ENCODE measurements at places on chromosomes 5 and 9. TPM values are rescaled to one million over a fixed set of nuclear protein-coding genes. Genes with fewer than 3 reads are reported as not detected.

Gene PTCH1
- total RNA-seq, result 12.4 TPM

Gene DCTN3
- total RNA-seq, result 98.9 TPM

- no peak overlapping the region for H3K27ac ChIP-seq
- H3K27me3 ChIP-seq, result no peaks in the 10 kb centered on the region
- no peak for DNase-seq
- H3K4me1 ChIP-seq, result no peaks in the 10 kb centered on the region
- H3K4me3 ChIP-seq, result no peak overlapping the region
These were observed 240.5 kb upstream of the IRX1 start for GRCh38 chr5:3355126-3355525.

GRCh38 chr5:32027093-32027716, 146.9 kb downstream of the GOLPH3 start:
- H3K27me3 ChIP-seq, result no peaks in the 10 kb centered on the region
- H3K4me3 ChIP-seq, result no peak overlapping the region
- DNase-seq, result no peak
- no peaks in the 10 kb centered on the region for H3K36me3 ChIP-seq
- H3K4me1 ChIP-seq, result no peaks in the 10 kb centered on the region

DNA sequence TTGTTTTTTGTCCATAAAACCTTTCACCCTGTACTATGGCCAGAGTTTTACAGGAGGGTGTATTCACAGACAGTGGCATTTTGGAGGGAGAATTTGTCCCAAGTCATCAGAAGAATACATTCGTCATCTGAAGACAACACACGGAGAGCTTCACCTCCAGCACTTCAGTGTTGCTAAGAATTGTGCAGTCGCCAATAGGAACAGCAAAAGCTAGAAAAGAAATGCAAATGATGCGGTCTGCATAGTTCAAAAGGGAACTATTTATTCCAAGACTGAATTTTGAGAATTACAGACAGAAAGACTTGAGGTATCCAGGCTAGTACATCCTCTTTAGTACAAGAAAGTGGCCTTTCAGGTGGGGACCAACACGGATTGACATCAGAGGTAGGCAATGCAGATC, 399.2 kb upstream of the KIF2A start:
- no peak for DNase-seq
- no peaks in the 10 kb centered on the region for H3K36me3 ChIP-seq
- H3K4me1 ChIP-seq, result peaks cover 7% of the 10 kb centered on the region
- H3K27ac ChIP-seq, result no peak overlapping the region
- H3K27me3 ChIP-seq, result no peaks in the 10 kb centered on the region

DNA sequence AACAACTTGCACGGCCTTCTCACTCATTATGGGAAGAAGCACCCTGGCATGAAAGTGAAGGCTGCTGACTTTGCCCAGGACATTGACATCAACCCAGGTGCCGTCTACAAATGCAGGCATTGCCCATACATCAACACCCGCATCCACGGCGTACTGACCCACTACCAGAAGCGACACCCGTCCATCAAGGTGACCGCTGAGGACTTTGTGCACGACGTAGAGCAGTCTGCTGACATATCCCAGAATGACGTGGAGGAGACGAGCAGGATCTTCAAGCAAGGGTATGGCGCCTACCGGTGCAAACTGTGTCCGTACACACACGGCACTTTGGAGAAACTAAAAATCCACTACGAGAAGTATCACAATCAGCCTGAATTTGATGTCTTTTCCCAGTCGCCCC, 65.4 kb downstream of the ZNF462 start:
- H3K4me1 ChIP-seq, result no peaks in the 10 kb centered on the region
- H3K4me3 ChIP-seq, result no peak overlapping the region
- H3K36me3 ChIP-seq, result no peaks in the 10 kb centered on the region
- no peak for DNase-seq
- H3K27me3 ChIP-seq, result no peaks in the 10 kb centered on the region

DNA sequence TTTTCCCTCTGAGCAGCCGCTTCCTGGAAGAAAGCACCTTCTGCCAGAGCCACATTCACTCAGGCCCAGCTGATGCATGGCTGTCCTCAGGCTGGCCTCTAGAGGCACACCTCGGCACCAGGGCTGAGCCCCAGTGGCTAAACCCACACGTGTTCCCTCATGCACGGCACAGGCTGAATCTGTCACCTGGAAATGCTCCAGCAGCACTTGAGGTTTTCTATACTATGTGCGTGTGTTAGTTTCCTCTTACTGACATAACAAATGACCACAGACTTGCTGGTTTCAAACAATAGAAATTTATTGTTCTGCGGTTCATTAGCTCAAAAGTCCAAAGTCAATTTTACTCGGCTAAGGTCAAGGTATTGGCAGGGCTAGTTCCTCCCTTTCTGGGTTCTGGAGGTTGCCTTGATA, 141.4 kb downstream of the LRRC70 start:
- no peak overlapping the region for H3K4me3 ChIP-seq
- H3K27me3 ChIP-seq, result no peaks in the 10 kb centered on the region
- H3K36me3 ChIP-seq, result no peaks in the 10 kb centered on the region

GRCh38 chr5:53643445-53643844, 83.0 kb downstream of the NDUFS4 start:
- no peak overlapping the region for H3K4me3 ChIP-seq
- no peak overlapping the region for H3K27ac ChIP-seq
- peak; percentile 26 for DNase-seq
- H3K4me1 ChIP-seq, result peaks cover 21% of the 10 kb centered on the region

DNA sequence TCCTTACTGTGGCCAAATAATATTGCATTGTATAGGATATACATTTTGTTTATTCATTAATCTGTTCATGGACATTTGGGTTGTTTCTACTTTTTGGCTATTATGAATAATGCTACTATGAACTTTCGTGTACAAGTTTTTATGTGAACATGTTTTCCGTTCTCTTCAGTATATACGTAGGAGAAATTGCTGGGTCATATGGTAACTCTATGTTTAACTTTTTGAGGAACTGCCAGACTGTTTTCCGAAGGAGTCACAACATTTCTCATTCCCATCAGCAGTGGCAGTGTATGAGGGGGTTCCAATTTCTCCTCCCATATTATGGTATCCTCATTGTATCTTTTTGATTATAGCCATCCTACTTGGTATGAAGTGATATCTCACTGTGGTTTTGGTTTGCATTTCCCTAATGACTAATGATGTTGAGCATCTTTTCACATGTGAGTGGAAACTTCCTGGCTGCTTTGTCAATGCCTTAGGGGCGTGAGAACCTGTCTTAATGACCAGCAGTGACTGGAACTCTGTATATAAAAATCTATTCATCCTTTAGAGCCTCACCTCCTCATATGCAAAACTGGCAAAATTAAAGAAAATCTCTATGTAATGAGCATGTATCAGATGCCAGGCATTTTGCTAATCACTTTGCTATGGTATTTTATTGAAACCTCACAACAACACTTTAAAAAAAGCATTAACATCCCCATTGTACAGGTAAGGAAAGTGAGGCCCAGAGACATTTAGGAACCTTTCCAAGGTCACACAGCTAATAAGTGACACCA, 47.8 kb upstream of the TGFBR1 start:
- H3K36me3 ChIP-seq, result no peaks in the 10 kb centered on the region
- peak; percentile 68 for DNase-seq
- H3K27ac ChIP-seq, result peak overlapping the region; percentile 98
- no peaks in the 10 kb centered on the region for H3K27me3 ChIP-seq
- H3K4me3 ChIP-seq, result peak overlapping the region; percentile 55
- H3K4me1 ChIP-seq, result peaks cover 64% of the 10 kb centered on the region

- no peak overlapping the region for H3K27ac ChIP-seq
- no peaks in the 10 kb centered on the region for H3K36me3 ChIP-seq
- H3K4me3 ChIP-seq, result no peak overlapping the region
These were observed 176.6 kb upstream of the C9orf72 start for GRCh38 chr9:27749838-27750237.

DNA sequence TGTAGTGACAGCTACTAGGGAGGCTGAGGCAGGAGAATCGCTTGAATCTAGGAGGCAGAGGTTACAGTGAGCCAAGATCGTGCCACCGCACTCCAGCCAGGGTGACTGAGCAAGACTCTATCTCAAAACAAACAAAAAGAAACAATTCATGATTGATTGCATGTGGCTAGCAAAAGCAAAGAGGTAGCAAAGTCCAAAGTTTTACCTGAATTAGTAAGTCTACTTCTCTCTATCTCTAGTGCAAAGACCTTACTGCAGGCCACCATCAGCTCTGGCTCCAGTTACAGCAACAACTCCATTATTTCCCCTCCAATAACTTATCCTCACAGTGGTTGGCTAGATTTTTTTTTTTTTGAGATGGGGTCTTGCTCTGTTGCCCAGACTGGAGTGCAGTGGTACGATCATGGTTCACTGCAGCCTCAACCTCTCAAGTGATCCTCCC, 6.2 kb upstream of the SAR1B start:
- H3K36me3 ChIP-seq, result no peaks in the 10 kb centered on the region
- H3K27ac ChIP-seq, result no peak overlapping the region
- DNase-seq, result no peak
- no peaks in the 10 kb centered on the region for H3K27me3 ChIP-seq

DNA sequence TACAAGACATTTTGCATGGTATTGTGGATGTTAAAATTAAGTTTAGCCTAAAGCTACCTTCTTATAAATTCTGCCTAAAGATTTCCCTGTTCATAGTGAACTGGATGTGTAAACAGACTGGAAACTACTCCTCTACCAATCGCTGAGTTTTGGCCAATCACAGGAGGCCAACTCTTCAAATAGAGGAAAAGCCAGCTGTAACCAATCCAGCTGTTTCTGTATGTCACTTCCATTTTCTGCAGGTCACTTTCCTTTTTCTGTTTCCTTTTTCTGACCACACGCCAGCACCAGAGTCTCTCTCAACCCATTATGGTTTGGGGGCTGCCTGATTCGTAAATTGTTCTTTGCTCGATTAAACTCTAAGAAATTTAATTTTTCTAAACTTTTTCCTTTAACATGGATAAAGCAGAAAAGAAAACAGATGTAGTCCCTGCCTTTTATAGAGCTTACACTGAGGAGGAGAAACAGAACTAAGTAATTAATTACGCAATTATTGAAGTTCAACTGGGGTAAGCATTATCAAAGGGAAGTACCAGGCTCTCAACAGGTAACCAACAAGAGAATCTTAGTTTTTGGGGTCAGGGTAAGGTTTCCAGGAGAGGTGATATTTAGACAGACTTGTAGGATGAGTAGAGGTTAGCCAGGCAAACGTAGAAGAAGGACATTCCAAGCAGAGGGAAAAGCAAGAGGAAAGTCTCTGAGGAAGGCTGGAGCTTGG, 27.7 kb downstream of the RANBP3L start:
- DNase-seq, result no peak
- H3K27me3 ChIP-seq, result no peaks in the 10 kb centered on the region
- no peak overlapping the region for H3K27ac ChIP-seq
- H3K36me3 ChIP-seq, result no peaks in the 10 kb centered on the region

DNA sequence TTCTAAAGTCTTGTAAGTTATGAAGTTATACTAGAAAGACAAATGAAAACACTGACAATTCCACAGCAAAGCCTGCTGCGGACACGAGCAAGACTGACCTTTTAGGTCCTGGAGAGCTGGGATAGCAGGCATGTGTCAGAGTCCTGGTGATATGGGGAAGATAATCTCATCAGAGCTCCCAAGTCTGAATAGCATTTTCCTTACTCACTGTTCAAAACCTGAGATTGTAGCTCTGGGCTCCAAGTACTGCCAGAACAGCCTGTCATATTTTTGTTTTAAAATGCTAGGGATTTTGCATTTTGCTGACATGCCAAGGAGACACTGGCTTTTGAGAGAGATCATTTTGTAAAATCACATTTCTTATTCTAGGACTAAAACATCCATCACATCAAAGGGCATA, 90.1 kb downstream of the DRD1 start:
- no peaks in the 10 kb centered on the region for H3K27me3 ChIP-seq
- H3K4me3 ChIP-seq, result no peak overlapping the region
- H3K36me3 ChIP-seq, result no peaks in the 10 kb centered on the region
- DNase-seq, result no peak
- no peaks in the 10 kb centered on the region for H3K4me1 ChIP-seq

Gene PCDHA9
- not detected for total RNA-seq

Gene SPATA31E1
- total RNA-seq, result not detected

- H3K27me3 ChIP-seq, result no peaks in the 10 kb centered on the region
- no peak for DNase-seq
- H3K27ac ChIP-seq, result no peak overlapping the region
- H3K36me3 ChIP-seq, result no peaks in the 10 kb centered on the region
These were observed 32.3 kb upstream of the OLFM1 start for GRCh38 chr9:135055181-135055580.

Gene CPEB4
- 3.5 TPM for total RNA-seq

GRCh38 chr9:121368745-121369144, 1.3 kb downstream of the STOM start:
- no peaks in the 10 kb centered on the region for H3K27me3 ChIP-seq
- H3K27ac ChIP-seq, result no peak overlapping the region
- H3K36me3 ChIP-seq, result no peaks in the 10 kb centered on the region
- H3K4me1 ChIP-seq, result peaks cover 38% of the 10 kb centered on the region
- no peak for DNase-seq
- H3K4me3 ChIP-seq, result peak overlapping the region; percentile 75

GRCh38 chr5:32780508-32780919, 69.4 kb downstream of the NPR3 start:
- H3K36me3 ChIP-seq, result no peaks in the 10 kb centered on the region
- no peak overlapping the region for H3K4me3 ChIP-seq
- H3K27me3 ChIP-seq, result no peaks in the 10 kb centered on the region
- H3K27ac ChIP-seq, result no peak overlapping the region

GRCh38 chr9:120230227-120230626, 349.7 kb downstream of the CDK5RAP2 start:
- no peak overlapping the region for H3K4me3 ChIP-seq
- H3K4me1 ChIP-seq, result peaks cover 14% of the 10 kb centered on the region
- DNase-seq, result no peak

DNA sequence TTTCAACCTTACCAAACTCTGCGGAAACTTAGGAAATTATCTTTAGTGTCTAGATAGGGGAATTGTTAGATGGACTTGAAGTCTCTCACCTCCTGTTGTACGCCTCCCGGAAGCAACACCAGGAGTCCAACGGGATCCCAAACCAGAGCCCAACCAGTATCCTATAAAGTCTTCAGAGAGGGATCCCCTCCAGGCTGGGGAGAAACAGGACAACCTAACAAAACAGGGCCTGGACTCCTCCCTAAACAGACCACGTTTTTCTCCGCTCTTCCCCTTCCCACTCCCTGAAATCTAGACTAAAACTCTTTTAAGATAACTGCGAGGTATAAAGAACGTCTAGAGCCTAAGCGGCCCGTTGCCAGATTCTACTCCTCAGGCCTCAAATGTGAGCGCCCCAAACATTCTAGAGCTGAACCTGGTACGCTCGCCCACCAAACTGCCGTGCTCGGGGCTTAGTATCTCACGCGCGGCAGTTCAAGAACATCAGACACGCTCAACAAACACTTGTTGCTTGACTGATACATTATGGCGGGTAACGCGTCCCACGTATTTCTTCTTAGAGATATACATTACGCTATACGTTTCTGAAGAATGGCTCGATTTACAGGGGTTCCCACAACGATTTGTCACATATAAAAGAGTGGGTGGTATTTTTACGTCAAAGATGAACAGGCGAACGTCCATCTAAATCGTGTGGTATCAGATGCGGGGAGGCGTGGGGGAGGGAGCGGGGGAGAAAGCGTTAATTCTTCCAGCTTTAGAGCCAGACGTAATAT, 663 bp upstream of the SMIM27 start:
- DNase-seq, result peak; percentile 84
- H3K27me3 ChIP-seq, result no peaks in the 10 kb centered on the region
- peak overlapping the region; percentile 84 for H3K27ac ChIP-seq
- peak overlapping the region; percentile 95 for H3K4me3 ChIP-seq
- H3K36me3 ChIP-seq, result 0 out of 2 replicates have a peak, but pooled peaks cover 4% of the 10 kb centered on the region
